Activated T-helper 2 cell treated with anti-CD3 and anti-CD28 coated beads, Interferon-gamma antibody, Interleukin-2, Interleukin-4, amounts not matched to agents 10 μg/mL and 5 μg/mL and 100 μg/mL, durations not matched to agents 14 hours and 24 hours and 36 hours (primary cell): ENCODE measurements at places on chromosomes 2 and 18.
A peak's percentile ranks its signal among the peaks of the same experiment; 100 is the strongest.

GRCh38 chr2:16318474-16319195 is 347.0 kb downstream of the CYRIA start:
- no peak for DNase-seq
- no peaks in the 10 kb centered on the region for H3K4me1 ChIP-seq
- H3K4me3 ChIP-seq = no peak overlapping the region
- no peak overlapping the region for H3K27ac ChIP-seq
- no peaks in the 10 kb centered on the region for H3K36me3 ChIP-seq

GRCh38 chr2:71100195-71100964 is 29.6 kb downstream of the MCEE start:
- H3K4me1 ChIP-seq = peaks cover 4% of the 10 kb centered on the region
- peak; percentile 15 for DNase-seq
- H3K27ac ChIP-seq = no peak overlapping the region
- H3K36me3 ChIP-seq = no peaks in the 10 kb centered on the region
- peaks cover 5% of the 10 kb centered on the region for H3K27me3 ChIP-seq
- no peak overlapping the region for H3K4me3 ChIP-seq

DNA sequence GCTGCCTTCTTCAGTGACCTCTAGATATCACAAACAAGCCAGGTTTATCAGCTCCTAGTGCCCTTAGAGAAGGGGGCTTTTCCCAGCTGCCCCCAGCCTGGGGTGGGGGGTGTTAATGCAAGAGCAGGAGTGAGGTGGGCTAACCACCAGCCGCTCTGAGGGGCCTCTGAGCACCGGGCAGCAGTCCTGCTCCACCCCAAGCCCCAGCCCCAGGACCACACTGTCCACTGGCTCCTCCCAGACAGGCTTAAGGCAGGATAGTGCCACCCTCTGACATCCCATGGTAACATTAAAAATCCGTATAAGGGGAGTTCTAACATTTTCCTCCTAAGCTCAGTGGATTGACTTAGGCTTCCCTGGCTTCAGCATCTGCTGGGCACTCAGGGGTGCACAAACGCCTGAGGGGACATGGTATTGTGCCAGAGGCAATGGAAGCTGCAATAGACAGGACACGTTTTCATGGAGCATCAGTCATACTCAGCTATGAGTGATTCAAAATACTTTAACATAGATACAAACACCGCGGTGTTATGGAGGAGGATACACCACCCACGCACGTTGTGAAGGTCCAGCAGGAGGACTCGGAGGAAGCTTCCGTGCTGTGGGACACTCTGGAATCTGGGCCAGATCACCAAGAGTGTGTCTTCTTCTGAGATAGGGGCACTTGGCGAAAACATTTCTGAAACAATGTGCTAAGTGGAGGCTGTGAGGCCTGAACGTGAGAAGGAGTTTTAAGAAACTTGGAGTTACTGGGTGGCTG is 112.7 kb upstream of the EPC2 start:
- no peaks in the 10 kb centered on the region for H3K36me3 ChIP-seq
- H3K4me3 ChIP-seq = no peak overlapping the region
- no peak overlapping the region for H3K27ac ChIP-seq

DNA sequence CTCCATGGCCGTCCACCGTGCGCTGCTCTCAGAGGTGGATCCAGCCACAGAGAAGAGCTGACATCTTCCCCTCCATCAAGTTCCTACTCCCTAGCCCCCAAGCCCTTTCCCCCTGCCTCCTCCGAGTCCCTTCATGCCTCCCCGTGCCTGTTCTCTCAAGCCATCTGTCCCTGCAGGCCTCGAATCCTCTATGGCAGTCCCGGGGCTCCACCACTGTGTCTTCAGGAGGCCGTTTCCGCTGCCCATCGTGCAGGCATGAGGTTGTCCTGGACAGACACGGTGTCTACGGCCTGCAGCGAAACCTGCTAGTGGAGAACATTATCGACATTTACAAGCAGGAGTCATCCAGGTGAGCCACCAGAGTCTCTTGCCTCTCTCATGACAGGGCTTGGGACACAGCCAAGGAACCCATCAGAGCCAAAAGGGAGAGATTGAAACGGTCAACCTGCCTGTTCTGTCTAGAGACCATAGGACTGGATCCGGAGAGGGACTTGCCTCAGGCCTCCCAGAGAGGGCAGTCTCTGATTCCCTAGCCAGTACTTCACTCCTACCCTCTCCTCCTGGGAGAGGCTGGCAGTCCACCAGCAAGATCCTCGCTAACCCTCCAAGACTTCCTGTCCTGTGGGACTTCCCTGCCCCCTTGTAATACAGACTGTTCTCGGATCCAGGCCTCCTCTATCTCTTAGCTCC is 9.7 kb downstream of the UCN start:
- no peak overlapping the region for H3K4me3 ChIP-seq
- DNase-seq = no peak
- H3K4me1 ChIP-seq = peaks cover 3% of the 10 kb centered on the region
- H3K27ac ChIP-seq = no peak overlapping the region
- H3K27me3 ChIP-seq = peaks cover 6% of the 10 kb centered on the region
- H3K36me3 ChIP-seq = no peaks in the 10 kb centered on the region

- no peak for DNase-seq
- H3K4me1 ChIP-seq = peaks cover 3% of the 10 kb centered on the region
- no peaks in the 10 kb centered on the region for H3K36me3 ChIP-seq
- H3K27ac ChIP-seq = no peak overlapping the region
These were observed 11.5 kb downstream of the TEX44 start for GRCh38 chr2:231604101-231604684.

DNA sequence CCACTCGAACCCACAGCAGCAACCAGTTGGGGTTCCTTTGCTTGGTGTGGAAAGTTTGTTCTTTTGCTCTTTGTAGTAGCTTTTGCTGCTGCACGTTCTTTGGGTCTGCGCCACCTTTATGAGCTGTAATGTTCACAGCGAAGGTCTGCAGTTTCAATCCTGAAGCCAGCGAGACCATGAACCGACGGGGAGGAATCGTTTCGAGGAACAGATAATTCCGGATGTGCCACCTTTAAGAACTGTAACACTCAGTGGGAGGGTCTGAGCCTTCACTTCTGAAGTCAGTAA is 14.3 kb downstream of the GPR17 start:
- H3K27me3 ChIP-seq = peaks cover 35% of the 10 kb centered on the region
- no peak for DNase-seq
- H3K27ac ChIP-seq = no peak overlapping the region
- peaks cover 3% of the 10 kb centered on the region for H3K4me1 ChIP-seq
- H3K36me3 ChIP-seq = no peaks in the 10 kb centered on the region

DNA sequence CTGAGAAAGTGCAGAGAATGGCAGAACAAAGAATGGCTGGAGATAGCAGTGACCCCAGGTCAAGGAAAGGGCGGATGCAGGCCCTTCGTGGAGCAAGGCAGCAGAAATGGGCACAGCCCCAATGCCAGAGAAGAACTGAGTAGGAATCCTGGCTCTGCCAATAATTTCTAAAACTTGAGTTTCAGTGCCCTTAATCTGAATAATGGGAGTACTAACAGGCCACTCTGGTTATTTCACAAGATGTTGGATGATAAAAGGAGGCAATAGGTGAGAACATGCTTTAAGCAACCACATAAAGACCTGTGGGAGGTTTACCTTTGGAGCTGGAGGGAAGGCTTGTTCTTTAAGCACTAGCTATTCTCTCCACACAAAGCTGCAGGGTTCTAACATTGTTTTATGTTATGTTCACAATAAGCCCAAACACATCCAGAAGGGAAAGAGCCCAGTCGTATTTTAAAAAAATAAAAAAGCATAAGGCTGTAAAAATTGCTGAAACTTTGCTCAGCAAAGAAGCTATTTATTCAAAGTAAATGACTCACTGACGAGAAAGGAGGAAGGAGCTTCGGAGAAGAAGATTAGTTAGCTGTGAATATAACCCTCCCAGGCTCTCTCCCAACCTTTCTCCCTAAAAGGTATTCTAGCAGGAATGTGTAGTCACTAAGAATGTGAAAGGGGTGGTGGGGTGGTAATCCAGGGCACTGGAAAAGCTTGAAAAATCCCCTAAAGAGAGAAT is 470.2 kb downstream of the TXNL1 start:
- H3K4me1 ChIP-seq = no peaks in the 10 kb centered on the region
- H3K4me3 ChIP-seq = no peak overlapping the region
- no peak for DNase-seq
- H3K27ac ChIP-seq = no peak overlapping the region

DNA sequence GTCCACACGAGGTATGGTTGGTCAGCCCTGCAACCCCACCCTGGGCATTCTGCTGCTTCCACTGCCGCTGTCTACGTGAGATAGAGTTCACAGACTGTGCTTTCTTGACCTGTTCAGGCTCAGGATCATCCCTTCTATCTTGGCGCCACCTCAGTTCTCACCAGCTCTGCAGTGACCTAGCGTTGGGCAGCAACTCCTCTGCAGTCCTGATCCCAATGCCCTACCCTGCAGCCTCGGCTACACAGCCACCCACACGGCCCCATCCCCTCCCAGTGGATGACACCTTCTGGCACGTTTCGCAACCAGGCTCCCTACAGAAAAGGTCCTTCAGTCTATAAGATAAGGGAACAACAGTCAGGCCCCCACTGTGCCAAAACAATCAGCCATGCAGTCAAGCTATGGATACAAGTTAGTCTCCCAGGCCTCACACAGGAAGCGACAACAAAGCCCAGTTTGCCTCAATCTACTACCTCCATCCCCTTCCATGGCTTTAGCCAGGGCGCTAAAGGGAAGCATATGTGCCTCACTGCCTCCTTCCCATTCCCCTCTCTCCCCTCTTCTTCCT is 317.9 kb upstream of the PKDCC start:
- no peak overlapping the region for H3K4me3 ChIP-seq
- no peak overlapping the region for H3K27ac ChIP-seq
- no peaks in the 10 kb centered on the region for H3K36me3 ChIP-seq
- peaks cover 14% of the 10 kb centered on the region for H3K27me3 ChIP-seq
- no peaks in the 10 kb centered on the region for H3K4me1 ChIP-seq
- no peak for DNase-seq

GRCh38 chr18:79068341-79068936 is 755 bp upstream of the ATP9B start:
- DNase-seq = no peak
- H3K4me1 ChIP-seq = peaks cover 22% of the 10 kb centered on the region
- peak overlapping the region; percentile 98 for H3K27ac ChIP-seq
- peaks cover 20% of the 10 kb centered on the region for H3K27me3 ChIP-seq
- peak overlapping the region; percentile 87 for H3K4me3 ChIP-seq

- H3K27ac ChIP-seq = no peak overlapping the region
- DNase-seq = no peak
- no peaks in the 10 kb centered on the region for H3K36me3 ChIP-seq
- H3K4me3 ChIP-seq = no peak overlapping the region
- H3K4me1 ChIP-seq = no peaks in the 10 kb centered on the region
These were observed 188.4 kb downstream of the CCDC85A start for GRCh38 chr2:56372071-56372656.

DNA sequence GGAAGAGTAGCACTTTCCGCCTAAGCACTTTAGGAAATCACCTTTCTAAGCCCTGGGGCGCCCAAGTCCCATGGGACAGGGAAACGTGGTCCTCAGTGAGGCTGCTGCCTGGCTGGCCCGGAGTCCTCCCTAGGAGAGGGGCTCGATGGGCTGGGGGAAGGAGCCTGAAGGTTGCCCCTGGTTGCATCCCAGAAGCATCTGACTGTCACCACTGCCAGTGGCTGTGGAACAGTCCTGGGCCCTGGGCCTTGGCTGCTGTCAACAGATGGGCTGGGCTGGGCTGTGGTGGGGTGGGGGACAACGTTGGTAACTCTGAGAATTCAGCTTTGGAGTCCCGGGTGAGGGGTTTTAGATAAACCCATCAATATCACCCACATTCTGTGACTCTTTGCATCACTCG is 22.5 kb downstream of the ASB1 start:
- no peak overlapping the region for H3K4me3 ChIP-seq
- H3K27me3 ChIP-seq = no peaks in the 10 kb centered on the region
- peaks cover 70% of the 10 kb centered on the region for H3K36me3 ChIP-seq
- DNase-seq = no peak
